Psoas muscle (tissue), 8 donors: ENCODE measurements at places on chromosomes 11 and 22. TPM values are rescaled to one million over a fixed set of nuclear protein-coding genes. Genes with fewer than 3 reads are reported as not detected.

RFPL3 gene
- polyA plus RNA-seq: not detected

KIRREL3 gene
- 0.04 TPM for polyA plus RNA-seq

ELFN2 gene
- 0.01 TPM for polyA plus RNA-seq

CD3G gene
- polyA plus RNA-seq: 0.01 TPM

NAALADL1 gene
- polyA plus RNA-seq: 3.7 TPM

MMP13 gene
- not detected for polyA plus RNA-seq

RIBC2 gene
- polyA plus RNA-seq: 0.04 TPM

LTBP3 gene
- polyA plus RNA-seq: 19.2 TPM

DERL3 gene
- polyA plus RNA-seq: 0.22 TPM

MUC5B gene
- polyA plus RNA-seq: not detected
